ENCODE measurements at places on chromosomes 11 and 22. TPM values are rescaled to one million over a fixed set of nuclear protein-coding genes. Genes with fewer than 3 reads are reported as not detected.

RAG2 gene
- total RNA-seq, result not detected

APOBEC3A gene
- not detected for total RNA-seq

KCNJ5 gene
- total RNA-seq, result not detected

PKNOX2 gene
- total RNA-seq, result 2.0 TPM

GRIK4 gene
- total RNA-seq, result not detected

NOX4 gene
- total RNA-seq, result 2.5 TPM

CDC42BPG gene
- 0.08 TPM for total RNA-seq

SLC22A6 gene
- not detected for total RNA-seq

HSD17B12 gene
- 76.5 TPM for total RNA-seq

MYO7A gene
- 0.45 TPM for total RNA-seq

MS4A6A gene
- not detected for total RNA-seq

P2RY6 gene
- total RNA-seq, result not detected

CENPM gene
- total RNA-seq, result 1.1 TPM

TESMIN gene
- not detected for total RNA-seq

CST6 gene
- total RNA-seq, result not detected

NPAS4 gene
- total RNA-seq, result not detected

PDE2A gene
- total RNA-seq, result 0.41 TPM

FLRT1 gene
- not detected for total RNA-seq

CDCA5 gene
- 19.3 TPM for total RNA-seq

ANKK1 gene
- total RNA-seq, result not detected

CEND1 gene
- total RNA-seq, result 1.2 TPM

GLYATL2 gene
- 3.3 TPM for total RNA-seq

OR52H1 gene
- 0.81 TPM for total RNA-seq

NTM gene
- total RNA-seq, result 3.4 TPM

HEPACAM gene
- total RNA-seq, result not detected

MS4A12 gene
- total RNA-seq, result not detected

CPT1B gene
- total RNA-seq, result not detected

PHETA2 gene
- total RNA-seq, result 29.8 TPM

OSM gene
- not detected for total RNA-seq

OR10W1 gene
- not detected for total RNA-seq

MYRF gene
- total RNA-seq, result 0.18 TPM

ARSA gene
- 30.3 TPM for total RNA-seq

GRK3 gene
- 1.6 TPM for total RNA-seq

NAALAD2 gene
- 7.9 TPM for total RNA-seq

RIMBP3C gene
- total RNA-seq, result 0.63 TPM

YWHAH gene
- 169 TPM for total RNA-seq

RASSF10 gene
- not detected for total RNA-seq

SLC6A5 gene
- not detected for total RNA-seq

AQP11 gene
- 2.8 TPM for total RNA-seq

MRGPRX4 gene
- not detected for total RNA-seq

MUC2 gene
- not detected for total RNA-seq

SNAP29 gene
- total RNA-seq, result 15.5 TPM

GSC2 gene
- total RNA-seq, result not detected

SFI1 gene
- total RNA-seq, result 20.3 TPM

GDPD4 gene
- total RNA-seq, result not detected

INPP5J gene
- under 0.01 TPM for total RNA-seq

CDON gene
- 66.6 TPM for total RNA-seq

TMEM191C gene
- total RNA-seq, result 0.08 TPM

LDHAL6A gene
- not detected for total RNA-seq

OR52K1 gene
- not detected for total RNA-seq

BTBD18 gene
- total RNA-seq, result not detected

SGSM1 gene
- total RNA-seq, result not detected

MUC5B gene
- total RNA-seq, result not detected

MUC15 gene
- 0.25 TPM for total RNA-seq

ABCC8 gene
- not detected for total RNA-seq

OR52I2 gene
- total RNA-seq, result not detected

SLC5A12 gene
- total RNA-seq, result 0.09 TPM

TTC17 gene
- 76.9 TPM for total RNA-seq

Data from fibroblast of the aortic adventitia (primary cell).